ENCODE measurements at places on chromosomes 3 and 15.

DNA sequence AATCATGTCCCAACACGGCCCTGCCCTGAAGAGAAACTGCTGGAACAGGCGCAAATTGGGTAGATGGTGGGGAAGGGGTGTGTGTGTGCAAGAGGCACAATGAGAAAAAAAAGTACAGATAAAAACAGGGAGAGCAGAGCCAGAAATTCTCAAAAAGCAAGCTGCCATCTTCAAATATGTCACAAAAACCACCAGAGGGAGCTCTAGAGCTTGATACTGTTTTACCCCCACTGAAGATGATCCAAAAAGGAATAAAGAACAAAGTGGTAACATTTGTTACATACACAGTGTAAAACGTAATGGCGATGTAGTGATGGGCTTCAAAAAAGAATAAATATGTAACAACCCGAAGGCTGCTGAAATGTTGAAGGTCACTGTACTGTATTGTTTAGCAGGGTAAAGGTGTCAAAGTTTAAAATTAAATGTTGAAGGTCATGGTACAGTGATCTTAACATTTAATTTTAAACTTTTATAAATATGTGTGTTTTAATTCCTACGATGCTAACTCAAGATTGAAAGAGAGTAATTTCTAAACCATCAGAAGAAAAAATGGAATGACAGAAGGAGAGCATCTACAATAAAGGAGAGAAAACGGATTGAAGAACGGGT, 6.0 kb downstream of the SNRPA1 start:
- no peak for DNase-seq

- no peak for DNase-seq
These were observed 32.8 kb downstream of the LOXL1 start for GRCh38 chr15:73959012-73959581.

GRCh38 chr3:175704366-175705055, 845.4 kb downstream of the NAALADL2 start:
- no peak for DNase-seq

DNA sequence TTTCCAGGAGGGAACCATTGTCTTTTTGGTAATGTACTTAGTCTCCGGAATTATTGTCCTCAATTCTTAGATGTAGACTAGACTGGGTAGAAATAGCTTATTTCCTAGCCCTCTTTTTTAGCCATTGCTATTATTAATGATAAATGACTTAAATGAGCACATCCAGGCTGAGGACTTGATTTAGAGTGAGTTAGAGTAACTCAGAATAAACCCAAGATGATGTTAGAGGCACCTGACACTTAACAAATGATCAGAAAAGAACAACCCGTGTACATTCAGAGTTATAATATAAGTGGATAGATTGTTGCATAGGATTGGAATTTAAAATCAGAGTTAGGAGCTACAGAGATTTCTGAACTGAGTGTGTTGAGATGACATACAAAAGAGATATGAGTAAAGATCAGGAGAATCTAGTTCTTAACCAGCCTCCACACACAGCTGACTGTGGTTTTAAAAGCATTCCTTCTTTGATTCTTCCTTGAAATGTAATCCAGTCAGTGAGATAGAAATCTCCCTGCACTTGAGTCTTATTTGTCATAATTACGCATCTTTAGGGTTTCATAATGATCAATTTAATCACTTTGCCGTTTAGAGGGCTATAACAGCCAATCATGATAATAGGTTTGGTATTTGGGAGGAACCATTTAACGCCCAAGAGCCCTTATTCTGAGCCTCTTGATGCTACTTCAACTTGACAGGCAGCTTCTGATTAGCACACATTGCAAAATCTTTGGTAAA, 366.5 kb downstream of the GAP43 start:
- no peak for DNase-seq

DNA sequence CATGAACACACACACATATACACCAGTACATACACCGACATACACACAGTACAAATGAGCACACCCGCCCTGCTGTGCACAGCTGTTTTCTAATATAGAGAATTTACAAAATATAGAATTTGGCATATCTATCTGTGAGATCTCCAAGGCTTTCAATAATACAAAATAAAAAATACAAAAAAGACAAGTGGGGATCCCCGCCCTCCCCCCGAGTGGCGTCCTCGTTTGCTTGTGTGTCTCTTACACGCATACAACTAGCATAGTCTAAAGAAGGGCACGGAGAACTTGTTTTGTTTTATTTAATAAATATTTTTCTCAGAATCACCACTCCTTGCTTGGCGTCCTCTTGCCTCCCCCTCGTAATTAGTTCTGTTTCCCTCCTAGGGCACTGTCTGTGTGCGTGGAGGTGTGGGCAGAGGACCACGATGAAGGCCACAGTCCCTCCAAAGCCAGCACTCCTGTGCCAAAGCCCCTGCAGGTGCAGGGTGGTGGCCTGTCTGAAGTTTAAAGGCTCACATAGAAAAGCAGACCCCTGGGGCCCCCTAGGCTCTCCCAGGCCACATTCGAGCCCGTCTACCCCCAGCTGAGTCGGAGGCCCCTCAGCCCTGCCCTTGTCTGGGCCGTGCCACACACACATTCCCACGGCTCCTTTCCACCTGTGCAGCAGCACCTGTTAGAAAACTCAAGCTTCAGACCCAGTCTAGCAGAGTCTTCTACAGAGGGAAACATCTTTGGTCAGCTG, 82.1 kb downstream of the SEC22A start:
- DNase-seq, result no peak

DNA sequence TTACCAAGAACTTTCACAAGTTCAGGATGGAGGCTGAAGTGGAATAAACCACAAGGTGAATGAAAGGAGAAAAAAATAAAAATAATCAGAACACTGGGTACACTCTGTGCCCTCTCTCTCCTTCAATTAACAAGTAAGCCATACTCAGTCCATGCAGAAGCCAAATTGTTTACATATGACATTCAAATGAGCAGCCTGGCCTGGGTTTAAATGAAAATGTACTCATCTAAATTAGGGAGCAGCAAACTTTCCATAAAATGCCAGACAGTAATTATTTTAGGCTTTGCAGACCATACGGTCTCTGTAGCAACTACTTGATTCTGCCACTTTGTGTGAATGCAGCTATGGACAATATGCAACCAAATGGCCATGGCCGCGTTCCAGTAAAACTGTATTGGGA, 376.6 kb downstream of the MAGI1 start:
- DNase-seq, result no peak

GRCh38 chr15:62899090-62899493, 143.5 kb upstream of the TPM1 start:
- no peak for DNase-seq

DNA sequence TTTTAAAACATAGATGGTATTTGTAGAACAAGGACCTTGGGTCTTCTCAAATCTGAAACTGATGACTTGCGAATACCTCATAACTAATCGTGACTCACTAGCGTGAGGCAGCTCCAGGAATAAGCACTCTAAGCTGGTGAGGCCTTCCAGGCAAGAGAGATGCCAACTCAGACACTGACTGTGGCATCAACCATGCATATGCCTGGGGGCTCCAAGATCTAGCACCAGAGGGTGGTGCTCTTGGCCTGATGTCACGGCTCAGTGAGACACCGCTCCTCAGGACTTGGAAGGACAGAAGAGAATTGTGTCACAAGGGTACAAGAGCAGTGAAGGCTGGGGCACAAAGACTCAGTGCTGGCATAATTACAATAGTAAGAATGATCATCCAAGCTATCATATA, 125.0 kb upstream of the TRIM42 start:
- DNase-seq, result no peak

DNA sequence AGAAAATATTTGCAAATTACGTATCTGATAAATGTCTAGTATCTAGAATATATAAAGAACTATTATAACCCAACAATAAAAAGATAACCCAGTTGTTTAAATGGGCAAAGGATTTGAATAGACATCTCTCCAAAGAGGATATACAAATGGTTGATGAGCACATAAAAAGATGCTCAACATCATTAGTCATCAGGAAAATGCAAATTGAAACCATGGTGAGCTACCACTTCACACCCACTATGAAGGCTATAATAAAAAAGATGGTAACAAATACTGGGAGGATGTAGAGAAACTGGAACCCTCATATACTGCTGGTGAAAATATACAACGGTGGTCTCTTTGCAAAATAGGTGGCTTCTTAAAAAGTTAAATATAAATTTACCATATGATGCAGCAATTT, 28.0 kb downstream of the RAD51 start:
- no peak for DNase-seq

DNA sequence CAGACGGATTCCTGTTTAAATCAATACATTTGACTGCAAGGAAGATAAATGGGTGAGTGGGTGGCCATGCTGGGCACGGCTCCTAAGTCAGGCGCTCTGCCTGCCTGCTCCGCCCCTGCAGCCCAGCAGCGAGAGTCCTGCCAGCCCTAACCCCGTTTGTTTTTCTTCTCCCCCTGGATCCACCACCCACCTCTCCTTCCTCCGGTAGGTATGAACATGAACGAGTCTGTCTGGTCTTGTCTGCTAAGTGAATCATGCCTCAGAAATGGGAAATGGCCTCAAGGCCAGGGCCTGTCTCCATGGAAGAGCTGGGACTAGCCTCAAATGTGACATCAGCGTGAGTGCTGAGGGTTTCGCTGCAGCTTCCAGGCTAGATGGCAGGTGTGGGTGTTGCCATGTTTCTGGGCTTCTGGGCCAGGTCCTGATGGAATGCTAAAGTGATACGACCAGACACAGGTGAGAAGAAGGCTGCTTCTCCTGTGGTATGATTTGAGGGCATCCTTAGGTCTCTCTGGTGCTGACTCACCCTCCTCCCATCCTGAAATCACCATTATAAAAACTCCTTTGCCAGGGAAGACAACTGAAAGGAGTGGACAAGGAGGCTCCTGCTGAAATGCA, 5.6 kb upstream of the FEM1B start:
- no peak for DNase-seq

- no peak for DNase-seq
These were observed 130.3 kb upstream of the TMC3 start for GRCh38 chr15:81504170-81504905.

GRCh38 chr3:32820971-32821685, 3.3 kb downstream of the TRIM71 start:
- DNase-seq, result no peak

DNA sequence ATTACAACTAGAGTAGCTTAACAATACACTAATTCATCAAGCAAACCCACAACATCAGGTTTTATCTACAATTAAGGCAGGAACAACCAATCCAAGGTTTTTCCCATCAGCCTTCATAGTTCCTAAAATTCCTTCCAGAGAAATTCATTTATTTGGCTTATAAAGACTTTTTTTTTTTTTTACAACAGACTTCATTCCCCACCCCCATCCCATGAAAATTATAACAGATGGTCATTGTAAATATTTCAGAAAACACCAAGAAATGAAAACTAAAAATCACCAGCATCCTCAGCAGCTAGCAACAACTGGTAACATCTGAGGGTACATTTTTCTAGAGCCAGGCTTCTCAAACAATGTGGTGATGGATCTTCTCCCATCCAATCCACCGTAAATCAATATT, 11.0 kb downstream of the SH3BP5 start:
- no peak for DNase-seq

Measured in stimulated activated CD4-positive, alpha-beta T cell treated with anti-CD3 and anti-CD28 coated beads, TNF-alpha, amount 100 ng/mL, for 1 hour (primary cell).